ENCODE measurements at places on chromosomes 1 and 21.
A peak's percentile ranks its signal among the peaks of the same experiment; 100 is the strongest.

GRCh38 chr1:115084902-115085511 lies 4.3 kb downstream of the TSPAN2 start:
- no peak for DNase-seq

DNA sequence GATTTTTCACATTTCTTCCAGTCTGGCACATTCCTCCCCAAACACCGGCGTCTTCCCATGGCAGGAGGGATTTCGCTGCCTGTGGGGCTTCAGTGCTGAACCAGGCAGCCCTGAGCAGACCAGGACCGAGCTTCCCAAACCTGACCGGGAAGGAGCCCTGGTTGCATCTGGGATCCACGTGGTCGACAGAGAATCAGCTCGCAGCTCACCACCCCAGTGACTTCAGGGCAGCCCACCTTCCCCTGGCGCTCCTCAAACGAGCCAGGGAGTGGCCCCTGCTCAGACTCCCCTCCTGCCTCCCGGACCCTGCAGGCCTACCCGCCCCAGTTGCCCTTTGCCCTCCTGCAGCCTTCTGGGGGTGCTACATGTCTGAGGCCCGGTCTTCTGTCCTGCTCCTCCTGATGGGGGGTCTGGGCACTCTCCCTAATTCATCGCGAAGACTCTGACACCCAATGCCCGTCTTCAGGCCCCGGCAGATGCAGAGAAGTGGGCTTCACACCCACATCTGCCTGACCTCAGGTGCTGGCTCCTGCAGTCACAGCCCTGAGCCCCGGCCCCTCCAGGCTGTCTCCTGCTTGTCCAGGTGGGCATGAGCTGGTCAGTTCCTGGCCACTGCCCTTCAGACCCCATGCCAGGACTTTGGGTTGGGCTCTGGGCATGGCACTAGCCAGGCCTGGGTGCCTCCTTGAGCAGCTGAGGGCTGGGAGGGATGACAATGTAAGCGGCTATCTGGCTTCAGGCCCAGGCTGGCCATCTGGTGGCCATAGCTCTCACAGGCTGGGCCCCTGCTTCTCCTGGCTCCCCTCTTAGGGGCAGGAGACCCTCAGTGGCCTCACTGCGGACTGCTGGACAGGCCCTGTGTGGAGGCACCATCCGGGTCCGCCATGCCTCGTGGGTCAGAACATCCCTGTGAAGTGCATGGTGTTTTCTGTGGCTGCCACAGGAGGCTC lies 26.1 kb upstream of the PRSS38 start:
- DNase-seq = no peak

DNA sequence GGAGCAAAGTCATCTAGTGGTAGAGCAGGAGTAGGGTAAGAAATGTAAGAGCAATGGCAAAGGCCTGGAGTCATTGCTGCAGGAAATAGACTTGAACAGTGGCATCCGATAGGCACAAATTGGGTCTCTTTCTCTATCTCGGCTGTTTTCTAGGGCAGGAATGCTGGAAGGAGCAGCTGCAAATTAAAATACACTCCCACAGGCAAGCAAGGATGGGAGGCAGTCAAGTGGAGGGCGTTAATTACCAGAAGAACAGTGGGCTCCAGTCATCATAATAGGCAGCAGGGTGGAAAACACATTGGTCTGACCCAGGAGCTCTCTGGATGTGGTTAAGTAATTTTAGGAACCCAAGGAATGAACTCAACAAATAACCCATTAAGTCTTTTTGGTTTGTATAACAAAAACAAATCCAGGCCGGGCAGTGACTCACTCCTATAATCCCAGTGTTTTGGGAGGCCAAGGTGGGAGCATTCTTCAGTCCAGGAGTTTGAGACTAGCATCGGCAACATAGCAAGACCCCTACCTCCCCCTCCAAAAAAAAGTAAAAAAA lies 7.8 kb upstream of the TDRD5 start:
- no peak for DNase-seq

- no peak for DNase-seq
These were observed 263.8 kb downstream of the PTPRC start for GRCh38 chr1:198902655-198903054.

GRCh38 chr1:203772836-203773235 lies 7.9 kb downstream of the LAX1 start:
- DNase-seq = no peak

DNA sequence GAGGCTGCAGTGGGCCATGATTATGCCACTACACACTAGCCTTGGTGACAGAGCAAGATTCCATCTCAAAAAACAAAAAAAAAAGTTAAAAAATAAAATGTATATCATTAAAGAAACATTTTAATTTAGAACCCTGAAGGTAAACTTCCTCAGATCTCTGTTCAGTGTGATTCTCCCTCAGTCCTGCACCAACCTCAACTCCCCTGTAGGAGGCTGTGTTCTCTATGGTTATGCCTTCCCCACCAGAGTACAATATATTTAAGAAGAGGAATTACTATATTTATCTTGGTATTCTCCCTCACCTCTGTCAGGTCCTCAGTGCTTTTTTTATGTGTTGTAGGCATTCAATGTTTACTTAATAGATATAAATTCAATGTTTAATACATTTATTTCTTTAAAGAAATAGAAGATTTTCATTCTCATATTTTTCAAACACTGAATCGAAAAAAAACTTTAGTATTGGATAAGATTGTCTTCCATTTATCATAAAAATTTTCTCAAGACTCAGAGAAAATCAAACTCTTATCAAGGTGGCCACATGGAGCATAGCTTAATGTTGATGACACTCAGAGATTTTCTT lies 4.8 kb upstream of the LRRC8B start:
- DNase-seq = no peak

DNA sequence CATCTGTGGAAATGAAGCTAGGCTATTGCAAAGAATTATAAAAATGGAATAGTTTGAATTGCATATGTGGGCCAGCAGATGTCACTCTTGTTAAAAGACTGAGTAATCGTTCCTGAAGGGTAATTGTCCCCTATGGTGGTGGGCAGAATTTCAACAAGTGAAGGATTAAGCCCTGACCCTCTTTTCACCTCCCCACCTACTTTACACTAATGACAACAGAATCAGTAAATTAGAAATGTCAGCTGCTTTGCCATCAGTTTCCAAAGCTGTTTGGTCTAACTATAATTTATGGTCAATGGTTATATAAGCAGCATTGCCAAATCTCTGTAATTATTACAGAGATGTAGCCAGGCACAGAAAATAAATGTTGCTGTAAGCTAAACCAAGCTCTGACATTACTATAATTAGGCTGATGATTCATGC lies 898.6 kb downstream of the AMY1C start:
- no peak for DNase-seq

- no peak for DNase-seq
These were observed 18.3 kb upstream of the CNR2 start for GRCh38 chr1:23931491-23931880.

GRCh38 chr1:38923607-38924006 lies 18.0 kb downstream of the RHBDL2 start:
- no peak for DNase-seq

DNA sequence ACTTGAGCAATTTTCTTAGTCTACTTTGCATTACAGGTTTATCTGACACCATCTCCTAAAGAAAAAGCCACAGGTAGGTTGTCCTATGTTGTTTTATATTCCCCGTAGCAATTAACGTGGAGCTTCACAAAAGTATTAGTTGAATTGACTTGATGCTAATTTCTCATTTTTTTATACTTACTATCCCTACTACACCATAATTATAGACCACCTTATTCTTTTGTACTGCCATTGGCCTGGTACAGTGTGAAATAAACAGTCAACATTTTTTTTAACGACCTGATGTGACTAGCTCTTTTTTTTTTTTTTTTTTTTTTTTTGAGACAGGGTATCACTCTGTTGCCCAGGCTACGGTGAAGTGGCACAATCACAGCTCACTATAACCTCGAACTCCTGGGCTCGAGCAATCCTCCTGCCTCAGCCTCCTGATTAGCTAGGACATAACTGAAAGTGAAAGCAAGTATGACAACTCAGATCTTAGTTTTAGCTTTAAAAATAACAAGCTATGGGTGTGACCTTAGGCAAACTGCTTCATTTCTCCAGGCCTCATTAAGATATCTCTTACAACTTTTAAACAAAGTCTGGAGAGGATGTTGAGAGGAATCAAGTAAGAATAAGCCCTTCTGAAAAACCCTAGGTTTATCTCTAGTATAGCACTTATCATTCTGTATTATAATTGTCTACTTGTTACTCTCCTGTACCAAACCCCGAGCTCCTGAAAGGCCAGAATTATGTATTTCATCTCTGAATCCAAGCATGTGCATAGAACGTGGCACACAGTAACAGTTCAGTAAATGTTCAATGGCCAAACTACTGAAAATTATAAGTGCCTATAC lies 49.5 kb downstream of the LUZP1 start:
- peak; percentile 44 for DNase-seq

DNA sequence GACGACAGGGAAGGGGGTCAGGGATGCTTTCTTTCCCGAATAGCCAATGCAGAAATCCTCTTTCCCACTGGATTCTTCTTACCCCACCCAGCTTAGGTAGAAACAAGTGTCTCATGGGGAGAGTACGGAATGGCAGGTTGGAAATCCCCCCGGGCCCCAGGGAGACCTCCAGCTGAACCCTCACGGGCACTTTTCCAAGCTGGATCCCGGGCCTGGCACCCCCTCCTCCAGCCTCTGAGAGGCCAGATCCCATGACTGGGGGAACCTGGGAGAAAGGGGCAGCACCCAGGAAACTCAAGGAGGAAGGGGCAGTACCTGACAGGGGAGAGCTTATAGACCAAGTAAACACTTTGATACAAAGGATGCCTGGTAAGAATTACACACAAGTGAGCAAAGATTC lies 1.3 kb downstream of the PKP1 start:
- no peak for DNase-seq

- DNase-seq = no peak
These were observed 17.9 kb upstream of the ABCG1 start for GRCh38 chr21:42200906-42201614.

DNA sequence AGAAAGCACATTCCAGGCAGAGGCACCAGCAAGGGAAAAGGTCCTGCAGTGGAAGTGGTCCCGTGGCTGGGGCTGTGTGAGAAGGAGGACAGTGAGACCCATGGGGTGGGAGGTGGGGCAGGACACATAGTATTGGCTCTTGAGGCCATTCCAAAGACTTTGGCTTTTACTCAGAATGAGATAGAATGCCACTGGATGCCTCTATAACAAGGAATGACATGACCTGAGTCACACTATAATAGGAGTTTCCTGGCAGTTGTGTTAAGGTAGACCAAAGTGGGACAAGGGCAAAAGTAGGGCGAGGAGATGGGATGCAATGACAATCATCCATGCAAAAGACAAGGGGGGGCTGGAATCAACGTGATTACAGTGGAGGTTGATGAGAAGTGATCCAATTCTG lies 24.7 kb upstream of the LAMC2 start:
- no peak for DNase-seq

GRCh38 chr21:31644643-31645042 lies 14.8 kb upstream of the SOD1 start:
- DNase-seq = no peak

GRCh38 chr1:2194319-2194897 lies at the start of gene FAAP20:
FAAP20 (minus strand) TSS chr1:2194772; CDS start chr1:2194749, 23 bp downstream.
- no peak for DNase-seq

- DNase-seq = no peak
These were observed 1.4 kb downstream of the TIPRL start for GRCh38 chr1:168180148-168180524.

DNA sequence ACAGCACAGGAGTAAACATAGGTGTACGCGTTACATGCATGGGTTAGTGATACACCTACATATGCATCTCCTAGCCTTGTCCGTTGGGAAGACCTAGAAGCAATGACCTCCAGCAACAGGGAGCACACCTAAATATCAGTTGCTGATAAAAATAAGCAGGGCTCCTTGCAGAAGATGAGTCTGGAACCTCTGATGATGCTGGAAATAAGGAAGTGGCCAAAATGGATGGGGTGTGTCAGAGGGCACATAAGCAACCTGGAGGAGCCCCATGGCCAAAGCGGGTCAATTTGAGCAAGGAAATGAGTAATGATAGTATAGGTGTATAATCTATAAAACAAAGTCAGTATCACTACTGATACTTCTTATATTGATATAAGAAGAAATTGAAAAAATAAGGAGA lies 13.7 kb downstream of the ADARB1 start:
- DNase-seq = no peak

DNA sequence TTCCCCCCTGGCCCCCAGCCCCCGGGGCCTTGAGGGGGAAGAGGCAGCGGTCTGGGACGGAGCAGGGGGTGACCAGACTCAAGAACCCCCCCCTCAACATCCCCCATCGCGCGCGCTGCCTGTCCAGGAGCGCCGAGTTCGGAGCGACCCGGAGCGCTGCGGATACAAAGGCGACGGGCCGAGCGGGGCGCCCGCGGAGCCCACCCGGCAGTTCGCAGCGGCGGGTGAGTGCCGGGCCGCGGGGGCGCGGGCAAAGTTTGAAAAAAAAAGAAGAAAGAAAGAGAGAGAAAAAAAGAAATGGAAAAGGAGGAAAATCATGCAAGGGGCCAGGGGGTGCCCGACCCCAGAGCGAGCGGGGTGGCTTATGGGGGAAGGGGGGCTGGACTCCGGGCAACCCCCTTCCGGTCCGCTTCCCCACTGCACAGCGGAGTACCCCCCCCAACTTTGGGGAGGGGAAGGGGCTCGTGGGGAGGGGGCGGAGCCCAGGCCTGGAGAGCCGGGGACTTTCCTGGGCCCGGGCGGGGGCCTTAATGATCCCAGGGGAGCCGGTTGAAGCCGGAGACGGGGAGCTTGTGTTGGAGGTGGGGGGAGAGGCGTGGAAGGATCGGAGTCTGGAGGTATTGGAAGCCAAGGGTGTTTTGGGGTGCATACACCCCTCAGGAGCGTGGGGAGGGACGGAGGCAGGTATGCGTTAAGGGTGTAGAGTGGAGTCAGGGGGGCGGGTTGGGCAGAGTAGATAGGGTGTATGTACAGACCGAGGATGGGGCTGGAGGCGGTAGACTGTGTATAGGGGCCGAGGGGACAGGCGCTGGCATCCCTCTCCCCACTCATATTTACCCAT lies 502 bp downstream of the VANGL2 start:
- DNase-seq = no peak

GRCh38 chr1:84803604-84804003 lies 89.4 kb downstream of the LPAR3 start:
- no peak for DNase-seq

GRCh38 chr1:90325168-90325567 lies 330.3 kb downstream of the ZNF326 start:
- DNase-seq = no peak

- DNase-seq = no peak
These were observed 12.6 kb downstream of the LRRC8D start for GRCh38 chr1:89833183-89834082.

GRCh38 chr21:14582934-14583628 lies 37.0 kb upstream of the SAMSN1 start:
- no peak for DNase-seq

GRCh38 chr1:112637254-112638109 lies 17.9 kb downstream of the CAPZA1 start:
- DNase-seq = no peak

DNA sequence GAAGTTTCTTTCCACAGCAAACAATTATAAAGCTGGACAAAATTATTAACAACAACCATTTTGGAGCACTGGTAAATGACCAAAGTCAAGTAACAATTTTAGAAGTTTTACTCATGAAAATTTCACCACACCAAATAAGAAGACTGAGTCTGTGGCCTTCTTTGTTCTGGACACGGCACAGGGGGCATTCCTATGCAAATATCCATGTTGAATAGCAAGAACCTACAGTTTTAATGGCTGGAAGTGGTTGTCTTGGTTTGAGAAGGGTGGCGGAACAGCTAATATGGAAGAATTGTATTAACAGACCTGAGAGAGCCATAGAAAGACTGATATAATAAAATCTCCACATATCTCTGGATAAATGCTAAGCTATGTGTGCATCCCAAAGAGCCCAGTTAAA lies 29.4 kb upstream of the GADD45A start:
- DNase-seq = no peak
